ENCODE measurements at places on chromosomes 5 and 9.

DNA sequence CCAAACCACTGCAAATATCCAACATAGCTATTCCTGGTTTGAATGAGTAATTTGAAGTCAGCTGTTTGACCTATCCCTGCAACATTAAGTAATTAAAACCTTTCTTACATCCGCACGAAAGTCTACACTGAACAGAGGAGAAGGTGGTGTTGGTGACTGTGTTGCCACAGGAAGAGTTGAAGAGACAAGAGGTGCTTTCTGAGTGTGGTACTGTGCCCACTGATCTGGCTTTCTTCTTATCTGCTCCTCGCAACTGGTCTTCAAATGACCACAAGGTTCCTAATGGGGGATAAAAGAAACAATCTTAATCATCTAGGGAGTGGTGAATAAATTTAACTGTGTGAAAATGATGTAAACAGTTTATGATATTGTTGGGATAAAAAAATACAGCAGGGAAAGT lies 29.4 kb upstream of the PDCL start:
- DNase-seq = no peak

DNA sequence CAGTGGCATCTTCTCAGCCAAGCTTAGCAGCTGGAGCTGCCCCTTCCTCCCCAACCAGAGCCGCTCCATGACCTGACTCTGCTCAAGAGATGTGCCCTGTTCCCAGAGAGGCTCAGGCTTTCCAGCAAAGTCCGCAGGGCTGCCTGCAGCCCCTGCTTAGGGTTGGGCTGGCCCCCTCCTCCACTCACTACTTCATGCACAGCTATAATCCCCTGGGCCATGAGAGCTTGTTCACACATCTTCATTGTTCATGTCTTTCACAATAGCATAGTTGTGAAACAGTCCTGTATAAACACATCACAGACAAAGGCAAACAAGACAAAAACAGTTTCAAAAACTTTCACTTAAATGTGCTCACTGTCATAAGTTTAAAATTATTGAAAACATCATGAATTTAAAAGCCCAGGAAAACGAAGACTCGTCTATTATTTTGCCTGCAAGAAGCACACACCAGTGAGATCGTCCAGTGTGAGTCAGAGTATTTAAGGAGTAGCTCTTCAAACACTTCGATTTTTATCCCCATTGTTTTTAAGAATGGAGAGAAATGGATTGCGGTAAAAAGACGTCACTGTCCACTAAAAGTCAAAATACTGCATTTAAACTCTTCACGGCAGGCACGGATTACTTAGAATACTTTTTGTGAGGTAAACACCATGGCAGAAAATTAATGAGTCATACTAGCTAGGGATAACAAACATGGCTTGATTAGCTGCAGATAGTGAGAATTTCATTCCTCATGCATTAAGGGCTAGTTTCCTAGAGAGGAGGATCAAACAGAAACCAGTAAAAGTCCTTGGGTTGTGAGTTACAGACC lies 40.7 kb upstream of the S1PR3 start:
- DNase-seq = no peak

GRCh38 chr5:126268697-126269315 lies 154.4 kb upstream of the GRAMD2B start:
- DNase-seq = no peak

DNA sequence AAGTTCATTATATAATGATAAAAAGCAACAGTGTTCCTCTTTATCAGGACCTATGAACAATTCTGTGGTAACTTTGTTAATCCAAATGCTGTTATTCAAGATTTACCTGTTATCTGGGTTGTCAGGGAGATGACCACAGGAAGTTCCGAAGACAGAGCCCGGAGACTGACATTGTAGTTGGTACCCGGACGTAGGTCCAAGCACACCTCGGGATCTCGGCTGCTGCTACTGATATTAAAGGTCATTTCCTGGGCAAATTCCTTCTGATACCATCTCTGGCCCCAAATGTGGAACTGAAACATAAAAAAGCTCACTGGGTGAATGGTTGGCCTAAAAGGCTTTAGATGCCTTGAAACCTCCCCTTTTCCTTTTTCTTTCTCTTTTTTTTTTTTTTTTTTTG lies 96.7 kb downstream of the SUSD1 start:
- no peak for DNase-seq

DNA sequence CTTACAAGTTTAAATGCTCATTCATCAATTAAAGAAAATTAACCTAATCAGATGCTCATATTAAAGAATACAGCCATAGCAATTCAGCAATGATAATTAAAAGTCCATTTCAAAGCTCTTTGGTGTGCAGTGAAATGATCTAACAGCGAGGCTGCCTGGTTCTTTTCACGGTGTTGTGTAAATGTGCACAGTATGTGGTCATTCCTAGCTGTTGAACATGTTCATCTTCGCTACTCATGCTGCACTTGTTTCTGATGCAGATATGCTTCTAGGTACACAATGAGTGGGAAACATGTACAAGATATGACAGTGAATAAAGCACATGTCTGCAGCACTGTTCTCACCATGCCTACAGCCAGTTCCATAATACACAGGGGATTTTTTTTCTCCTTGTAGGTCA lies 163.5 kb downstream of the NR2F1-AS1 start:
- DNase-seq = no peak
